Foreskin keratinocyte (primary cell): ENCODE measurements at places on chromosomes 13 and 19. TPM values are rescaled to one million over a fixed set of nuclear protein-coding genes. Genes with fewer than 3 reads are reported as not detected.

Gene TTC9B
- total RNA-seq = not detected in 2 replicates

Gene B9D2
- 4.4 and 5.8 TPM in 2 replicates for total RNA-seq

Gene ATP4B
- not detected in 2 replicates for total RNA-seq

Gene ZNF229
- 6.7 and 7.0 TPM in 2 replicates for total RNA-seq

Gene REEP6
- total RNA-seq = 1.1 and 1.4 TPM in 2 replicates

Gene ZNF799
- 3.1 and 3.2 TPM in 2 replicates for total RNA-seq

Gene ZNF552
- 8.3 and 8.6 TPM in 2 replicates for total RNA-seq

Gene ZNF493
- 3.2 and 3.6 TPM in 2 replicates for total RNA-seq

Gene ZNF439
- total RNA-seq = 0.68 and 0.74 TPM in 2 replicates

Gene FUT2
- 3.6 and 3.7 TPM in 2 replicates for total RNA-seq

Gene ZNF432
- 4.9 and 6.1 TPM in 2 replicates for total RNA-seq
